ENCODE measurements at places on chromosomes 5 and 9.

DNA sequence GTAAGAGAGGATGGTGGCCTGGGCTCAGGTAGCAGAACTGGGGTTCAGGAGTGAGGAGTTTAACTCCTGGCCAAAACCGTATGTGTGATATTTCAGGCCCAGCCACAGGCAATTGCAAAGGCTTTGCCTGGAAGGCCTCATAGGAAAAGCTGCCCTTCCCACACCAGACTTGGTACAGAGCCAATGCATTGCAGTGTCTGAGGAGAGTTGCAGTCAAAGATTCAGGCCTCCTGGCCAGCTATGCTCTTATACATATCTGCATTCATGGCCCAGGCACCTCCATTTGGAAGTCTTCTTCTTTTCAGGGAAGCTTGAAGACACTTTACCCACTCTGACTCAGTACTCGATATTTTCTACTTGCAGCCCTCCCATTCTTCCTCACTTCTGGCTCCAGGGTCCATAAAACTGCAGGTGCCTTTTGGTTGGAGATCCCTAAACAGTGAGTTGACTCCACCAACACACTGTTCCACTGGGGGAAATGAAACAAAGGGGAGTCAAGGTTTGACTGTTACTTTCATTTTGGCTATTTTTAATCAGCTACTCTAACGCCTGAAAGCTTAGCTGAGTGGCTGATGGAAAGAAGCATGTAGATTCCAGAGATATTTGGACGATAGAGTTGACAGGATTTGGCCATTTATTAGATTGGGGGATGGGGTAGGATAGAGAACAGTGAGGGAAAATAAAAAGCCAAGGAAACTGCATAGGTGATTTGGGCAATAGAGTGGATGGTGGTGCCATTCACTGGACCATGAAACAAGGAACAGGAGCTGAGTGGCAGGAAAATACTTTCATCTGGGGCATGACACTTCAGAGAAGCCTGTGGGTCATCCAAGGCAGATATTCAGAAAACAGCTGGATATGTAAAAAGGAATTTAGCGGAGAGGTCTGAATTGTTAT lies 30.6 kb upstream of the IL33 start:
- peak; percentile 2 for DNase-seq

GRCh38 chr9:93183663-93184431 lies at the start of gene WNK2:
TSS of gene WNK2 (plus strand) at chr9:93184139. CDS start at chr9:93184930, 791 bp downstream.
- DNase-seq = no peak

DNA sequence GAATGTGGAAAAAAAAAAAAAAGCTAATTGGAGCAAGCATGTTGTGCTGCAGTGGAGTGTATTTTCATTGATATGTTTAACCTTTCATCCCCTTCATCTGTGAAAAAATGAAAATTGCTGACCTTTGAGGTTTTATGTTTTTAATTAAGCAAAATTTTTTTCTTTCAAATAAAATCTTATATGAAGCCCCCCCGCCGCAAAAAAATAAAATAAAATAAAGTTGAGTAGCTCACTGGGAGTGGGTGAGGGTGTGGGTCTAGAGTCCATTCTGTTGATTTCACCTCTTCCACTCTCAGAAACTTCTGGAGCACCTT lies 43.3 kb downstream of the TEK start:
- DNase-seq = no peak

GRCh38 chr9:110751971-110752370 lies 83.4 kb downstream of the MUSK start:
- DNase-seq = no peak

DNA sequence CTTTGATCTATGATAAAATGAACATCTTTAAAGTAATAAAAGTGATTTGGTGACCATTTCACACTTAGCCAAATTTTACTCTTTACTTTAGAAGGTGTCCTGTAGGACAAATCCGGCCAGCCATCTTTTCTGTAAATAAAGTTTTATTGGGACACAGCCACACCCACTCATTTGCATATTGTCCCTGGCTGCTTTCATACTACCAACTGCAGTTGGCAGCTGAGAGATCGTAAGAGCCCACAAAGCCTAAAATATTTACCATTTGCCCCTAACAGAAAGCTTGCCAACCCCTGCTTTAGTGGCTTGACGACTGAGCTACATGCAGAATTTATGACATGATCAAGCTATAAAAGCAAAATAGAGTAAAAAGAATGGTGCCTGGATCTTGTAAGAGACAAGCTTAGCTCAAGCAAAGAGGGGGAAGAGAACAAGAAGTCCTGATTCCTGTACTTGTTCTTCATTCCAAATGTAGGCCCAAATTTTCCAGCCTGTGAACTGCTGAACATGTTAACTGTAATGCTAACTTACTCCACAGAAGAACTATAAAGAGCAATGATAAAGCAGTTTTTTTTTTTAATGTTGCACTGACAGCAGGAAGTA lies 7.4 kb upstream of the FBXO10 start:
- DNase-seq = no peak

GRCh38 chr9:105416840-105417239 lies 31.0 kb upstream of the FSD1L start:
- DNase-seq = no peak

GRCh38 chr9:116800885-116801284 lies 113.8 kb downstream of the TRIM32 start:
- no peak for DNase-seq

GRCh38 chr9:120383611-120383998 lies 196.4 kb downstream of the CDK5RAP2 start:
- DNase-seq = no peak

- DNase-seq = no peak
Measured at GRCh38 chr5:17121776-17122175, 95.7 kb upstream of the BASP1 start.

DNA sequence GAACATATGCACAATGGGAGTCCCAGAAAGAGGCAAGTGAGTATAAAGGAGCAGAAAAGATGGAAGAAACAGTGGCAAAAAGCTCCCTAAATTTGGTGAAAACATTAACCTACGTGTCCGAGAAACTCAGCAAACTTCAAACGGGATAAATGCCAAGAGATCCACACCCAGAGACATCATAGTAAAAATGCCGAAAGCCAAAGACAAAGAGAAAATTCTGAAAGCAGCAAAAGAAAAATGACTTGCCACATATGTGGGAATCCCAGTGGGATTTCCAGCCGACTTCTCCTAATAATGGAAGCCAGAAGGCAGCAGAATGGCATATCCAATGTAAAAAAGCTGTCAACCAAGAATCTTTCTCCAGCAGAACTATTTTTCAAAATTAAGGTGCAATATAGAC lies 101.2 kb downstream of the ADAMTS2 start:
- DNase-seq = no peak

DNA sequence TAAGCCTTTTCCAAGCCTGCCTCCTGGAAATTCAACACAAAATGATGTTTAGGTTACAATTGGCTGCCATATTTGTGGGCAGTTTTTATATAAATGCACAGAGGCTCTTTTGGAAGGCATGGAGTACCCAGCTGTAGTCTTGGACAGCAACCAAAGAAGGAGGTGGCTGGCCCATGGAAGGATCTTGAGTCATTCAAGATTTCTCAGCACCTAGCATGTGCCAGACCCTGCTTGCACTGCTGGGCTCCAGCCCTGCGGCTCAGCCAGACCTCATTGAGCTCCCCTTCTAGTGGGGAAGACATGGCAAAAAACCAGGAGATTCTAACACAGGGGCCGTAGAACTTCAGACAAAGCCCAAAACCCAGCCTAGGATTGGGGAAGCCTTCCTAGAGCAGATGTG lies 22.1 kb downstream of the JADE2 start:
- DNase-seq = peak; percentile 68

GRCh38 chr5:61399679-61400078 lies 67.6 kb downstream of the ZSWIM6 start:
- no peak for DNase-seq

GRCh38 chr9:108811944-108812343 lies 43.8 kb downstream of the ACTL7B start:
- DNase-seq = no peak

DNA sequence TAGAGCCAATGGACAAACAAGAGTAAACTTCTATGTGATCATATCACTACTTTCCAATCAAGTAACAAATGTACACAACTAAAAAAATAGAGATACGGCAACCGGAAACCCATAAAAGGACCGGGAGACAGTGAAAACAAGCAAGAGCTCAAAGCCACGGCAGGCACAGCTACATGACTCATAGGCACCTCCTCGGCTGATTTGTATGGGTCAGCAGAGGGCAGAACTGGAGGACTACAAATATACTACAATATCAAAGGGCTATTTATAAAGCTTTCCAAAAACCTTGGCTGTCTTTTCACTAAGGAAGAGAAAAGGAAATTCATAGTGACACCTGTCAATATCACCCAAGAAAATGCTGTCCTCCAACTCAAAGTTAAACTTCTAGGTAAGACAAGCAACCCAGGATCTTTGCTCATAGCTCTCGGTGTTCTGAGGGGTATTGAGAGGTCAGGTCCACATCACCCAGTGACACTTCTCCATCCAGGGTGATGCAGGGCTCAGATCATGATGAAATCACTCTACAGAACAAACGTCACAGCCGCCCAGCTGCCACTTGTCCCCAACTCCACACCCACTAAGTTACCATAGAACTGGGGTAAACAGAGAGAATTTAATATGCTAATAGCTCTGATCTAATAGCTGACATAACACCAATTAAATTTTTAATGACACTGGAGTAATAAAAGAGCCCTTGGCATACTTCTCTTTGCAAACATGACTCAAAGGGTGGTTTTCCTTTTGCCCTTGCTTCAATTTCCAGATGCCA lies 41.3 kb downstream of the PFDN1 start:
- DNase-seq = peak; percentile 90

DNA sequence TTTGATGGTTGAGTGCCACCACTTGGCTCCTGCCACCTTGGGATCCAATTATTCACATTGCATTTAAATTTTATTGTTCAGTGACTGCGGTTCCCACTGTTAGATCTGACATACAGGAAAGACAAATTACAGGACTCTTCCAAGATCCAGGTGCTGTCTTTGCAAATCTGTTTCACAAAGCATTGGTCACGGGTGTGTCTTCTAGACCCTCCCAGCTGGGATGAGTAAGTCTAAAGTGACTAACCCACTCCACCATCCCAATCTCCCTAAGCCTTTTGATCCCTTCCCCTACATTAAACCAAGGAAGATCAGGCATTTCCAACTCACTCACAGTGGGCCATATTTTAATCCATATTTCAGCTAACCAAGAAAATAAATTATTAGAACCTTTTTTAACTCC lies 1016.3 kb upstream of the CTNND2 start:
- DNase-seq = no peak

DNA sequence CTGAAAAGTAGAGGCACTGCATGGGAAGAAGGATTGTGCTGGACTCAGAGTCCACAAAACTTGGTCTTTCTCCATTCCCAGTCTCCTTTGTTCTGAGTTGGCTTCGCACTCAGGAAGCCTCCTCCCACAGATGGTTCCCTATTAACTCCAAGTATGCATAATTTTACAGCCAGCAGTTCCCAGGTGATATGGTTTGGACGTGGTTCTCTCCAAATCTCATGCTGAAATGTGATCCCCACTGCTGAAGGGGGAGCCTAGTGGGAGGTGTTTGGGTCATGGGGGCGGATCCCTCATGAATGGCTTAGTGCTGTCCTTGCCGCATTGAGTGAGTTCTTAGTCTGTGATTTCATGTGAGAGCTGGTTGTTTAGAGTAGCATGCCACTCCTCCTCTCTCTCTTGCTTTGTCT lies 86.6 kb downstream of the FEM1C start:
- no peak for DNase-seq

DNA sequence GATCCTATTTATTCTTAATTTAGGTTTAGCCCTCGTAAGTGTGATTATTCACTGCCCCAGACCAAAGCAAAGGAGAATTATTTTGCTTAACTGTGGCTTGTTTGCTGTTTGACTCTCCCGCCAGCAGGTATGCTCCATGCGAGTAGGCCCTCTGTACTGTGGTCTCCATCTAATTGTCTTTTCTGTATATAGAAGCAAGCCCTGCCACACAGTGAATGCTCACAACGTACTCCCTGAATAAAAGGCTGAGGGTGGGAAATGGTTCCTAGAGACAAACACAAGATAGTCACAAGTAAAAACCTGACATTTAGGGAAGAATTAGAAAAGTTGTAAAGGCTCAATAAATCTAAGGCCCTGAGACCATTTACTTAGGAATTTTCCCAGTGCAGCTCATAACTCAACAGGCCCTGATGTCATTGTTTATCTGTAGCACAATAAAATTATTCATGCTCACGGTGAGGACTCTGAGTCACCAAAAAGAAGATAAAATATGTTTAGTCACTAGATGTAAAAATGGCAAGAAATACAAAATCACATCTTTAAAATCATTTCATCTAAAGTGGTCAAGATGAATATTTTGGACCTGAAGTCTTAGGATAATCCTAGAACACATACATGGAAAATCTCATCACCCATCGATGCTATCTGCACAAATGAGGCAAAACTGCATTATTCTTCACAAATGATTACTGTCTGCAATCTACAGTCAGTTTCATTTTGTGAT lies 473.2 kb downstream of the ENC1 start:
- DNase-seq = peak; percentile 86

- DNase-seq = no peak
Measured at GRCh38 chr5:90293931-90294330, 115.6 kb downstream of the CETN3 start.

DNA sequence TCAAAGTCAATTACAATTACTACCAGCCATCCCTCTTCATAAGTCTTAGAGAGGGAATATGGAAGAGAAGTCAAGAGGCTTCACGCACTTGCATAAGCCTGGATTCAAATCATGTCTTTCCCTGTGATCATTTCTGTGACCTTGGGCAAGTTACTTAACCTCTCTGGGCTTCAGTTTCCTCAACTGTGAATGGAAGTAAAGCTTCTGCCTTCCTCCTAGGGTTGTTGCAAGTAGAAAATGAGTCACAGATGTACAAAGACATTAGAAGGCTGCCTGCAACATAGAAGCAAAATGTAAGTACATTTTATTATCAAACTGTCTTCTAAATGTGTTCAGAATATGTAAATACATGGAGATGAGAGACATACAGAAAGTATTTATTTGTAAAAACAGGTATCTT lies 42.3 kb upstream of the SEMA6A start:
- no peak for DNase-seq

DNA sequence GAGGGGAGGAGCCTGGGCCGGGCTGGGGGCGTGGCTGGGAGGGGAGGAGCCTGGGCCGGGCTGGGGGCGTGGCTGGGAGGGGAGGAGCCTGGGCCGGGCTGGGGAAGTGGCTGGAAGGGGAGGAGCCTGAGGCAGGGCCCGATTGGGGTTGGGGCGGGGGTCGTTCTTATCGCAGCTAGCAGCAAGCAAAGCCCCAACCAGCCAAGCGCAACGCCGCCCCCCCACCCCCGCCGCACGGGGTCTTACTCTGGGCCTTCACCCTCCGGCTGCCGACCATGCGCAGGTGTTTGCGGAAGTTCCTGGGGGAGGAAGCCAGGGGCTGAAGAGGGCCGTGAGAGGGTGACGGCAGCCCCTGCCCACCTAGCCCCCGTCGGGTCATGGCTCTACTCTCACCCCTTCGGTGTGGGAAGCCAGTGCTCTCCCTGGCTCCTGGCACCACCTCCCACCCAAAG lies 5.0 kb downstream of the NSMF start:
- DNase-seq = no peak

DNA sequence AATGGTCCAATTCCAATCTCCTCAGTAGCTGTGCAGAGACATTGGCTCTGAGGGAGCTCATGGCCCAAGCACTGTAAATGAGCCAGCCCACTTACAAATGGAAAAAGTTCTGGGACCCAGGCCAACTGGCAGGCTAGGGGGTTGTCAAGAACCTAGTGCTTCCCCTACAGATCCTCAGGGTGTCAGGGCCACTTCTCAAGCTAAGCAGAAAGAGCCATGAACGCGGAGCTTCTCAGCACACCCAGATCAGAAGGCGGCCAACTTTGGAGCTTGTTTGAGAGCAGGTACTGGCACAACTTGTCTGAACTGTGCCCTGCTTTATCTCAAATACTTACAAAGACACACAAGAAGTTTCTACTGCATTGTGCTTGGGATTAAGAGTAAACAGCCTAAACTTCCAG lies 17.5 kb downstream of the TLE1 start:
- DNase-seq = no peak
